ENCODE measurements at places on chromosomes 3 and 15.

GRCh38 chr3:118912188-118912587, 122.5 kb downstream of the IGSF11 start:
- DNase-seq: no peak

- DNase-seq: peak; percentile 14
Measured at GRCh38 chr3:134249935-134250716, 533 bp downstream of the RYK start.

DNA sequence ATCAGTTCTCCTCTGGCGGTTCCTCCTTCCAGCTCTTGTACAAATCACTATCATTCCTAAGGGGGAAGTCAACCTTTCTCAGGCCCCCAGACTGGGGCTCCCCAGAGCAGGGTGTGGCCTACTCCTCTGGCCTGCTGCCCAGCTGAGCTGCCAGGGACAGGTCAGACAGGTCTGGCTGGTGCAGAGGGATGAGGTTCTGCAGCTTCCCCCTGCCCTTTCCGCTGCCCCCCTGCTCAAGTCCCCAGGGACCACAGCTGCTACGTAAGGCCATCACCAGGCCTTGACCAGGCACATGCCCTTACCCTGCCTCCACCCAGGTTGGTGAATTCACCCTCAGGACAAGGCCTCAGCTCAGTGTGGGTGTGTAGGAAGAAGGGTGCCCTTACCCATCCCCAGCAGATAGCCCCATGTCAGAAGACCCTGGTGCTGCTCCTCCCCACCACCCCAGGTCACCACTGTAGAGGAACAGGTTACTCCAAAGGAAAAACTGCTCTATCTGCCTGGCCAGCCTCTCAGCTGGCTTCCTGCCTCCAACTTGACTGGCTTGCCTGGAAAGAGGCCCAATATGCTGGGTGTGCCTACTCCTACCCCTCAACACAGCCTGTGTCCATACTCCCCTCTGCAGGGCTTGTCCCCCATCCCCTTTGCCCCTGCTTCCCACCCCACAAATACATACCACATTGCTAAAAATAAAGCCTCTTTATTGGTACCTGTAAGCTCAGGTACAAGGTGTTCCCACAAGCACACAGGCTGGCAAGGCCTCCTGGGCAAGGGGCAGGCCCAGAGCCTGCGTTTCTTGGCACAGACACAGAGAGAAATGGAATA, 12.0 kb downstream of the CSRNP1 start:
- DNase-seq: no peak

DNA sequence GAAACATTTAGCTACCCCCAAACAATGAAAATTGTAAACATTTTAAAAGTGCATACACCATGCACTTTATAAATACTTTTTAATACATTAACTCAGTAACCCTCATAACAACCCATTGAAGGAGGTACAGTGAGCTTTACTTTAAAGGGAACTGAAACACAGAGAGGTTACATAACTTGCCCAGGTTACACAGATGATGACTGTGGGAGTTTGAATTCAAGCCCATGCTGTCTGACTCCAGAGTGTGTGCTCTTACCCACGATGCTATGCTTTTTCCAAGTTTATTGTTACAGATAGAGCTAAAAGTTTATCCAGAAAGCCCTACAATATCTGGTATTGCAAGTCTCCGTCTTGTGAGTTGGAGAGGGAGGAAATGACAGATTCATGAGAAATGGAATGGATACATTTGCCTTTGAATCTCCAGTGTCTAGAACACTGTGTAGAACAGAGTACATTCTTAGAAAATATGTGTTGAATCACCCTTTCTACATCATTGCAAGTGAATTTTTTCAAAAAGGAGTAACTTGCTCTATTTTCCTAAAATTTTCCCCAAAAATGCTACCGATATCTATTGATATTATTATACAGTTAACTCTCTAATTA, 428.3 kb downstream of the NAALADL2 start:
- DNase-seq: no peak

- no peak for DNase-seq
Measured at GRCh38 chr3:65778968-65779367, 259.8 kb downstream of the MAGI1 start.

DNA sequence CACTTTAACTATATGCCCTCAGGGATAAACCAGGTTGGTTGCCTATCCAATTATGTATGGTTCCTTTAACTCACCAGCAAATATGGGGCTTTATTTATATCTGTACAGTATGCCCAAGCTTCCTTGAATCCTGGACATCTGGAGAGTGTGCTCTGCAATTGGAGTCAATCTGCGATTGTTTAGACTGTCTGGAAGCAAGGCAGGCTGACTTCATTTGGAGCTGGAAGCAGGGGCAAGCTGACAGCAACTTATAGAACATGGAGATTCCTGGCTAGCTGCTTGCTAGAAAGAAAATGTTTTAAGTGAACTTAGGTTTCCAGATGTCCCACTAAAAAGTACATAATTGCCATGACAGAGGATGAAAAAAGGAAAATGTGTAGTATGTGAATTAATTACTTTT, 63.7 kb upstream of the TPRG1 start:
- peak; percentile 11 for DNase-seq
